ENCODE measurements at places on chromosomes 2 and 18.

DNA sequence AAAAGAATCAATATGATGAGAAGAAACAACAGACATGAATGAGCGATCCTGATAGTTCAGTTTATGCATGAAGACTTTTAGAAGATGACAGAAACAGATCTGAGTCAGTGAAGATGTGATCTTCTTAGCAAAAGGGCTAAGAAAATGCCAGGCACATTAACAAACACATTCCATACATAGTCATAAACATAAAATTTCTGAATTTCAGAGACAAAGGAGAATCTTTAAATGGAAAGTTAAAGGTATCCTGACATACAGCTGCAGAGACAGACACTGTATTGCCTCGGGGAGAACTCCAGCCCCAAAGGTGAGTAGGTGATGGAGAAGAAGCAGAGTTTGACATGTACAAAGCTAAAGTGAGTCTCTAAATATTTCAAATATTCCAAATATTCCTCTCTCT, 40.6 kb upstream of the FN1 start:
- DNase-seq, result no peak

DNA sequence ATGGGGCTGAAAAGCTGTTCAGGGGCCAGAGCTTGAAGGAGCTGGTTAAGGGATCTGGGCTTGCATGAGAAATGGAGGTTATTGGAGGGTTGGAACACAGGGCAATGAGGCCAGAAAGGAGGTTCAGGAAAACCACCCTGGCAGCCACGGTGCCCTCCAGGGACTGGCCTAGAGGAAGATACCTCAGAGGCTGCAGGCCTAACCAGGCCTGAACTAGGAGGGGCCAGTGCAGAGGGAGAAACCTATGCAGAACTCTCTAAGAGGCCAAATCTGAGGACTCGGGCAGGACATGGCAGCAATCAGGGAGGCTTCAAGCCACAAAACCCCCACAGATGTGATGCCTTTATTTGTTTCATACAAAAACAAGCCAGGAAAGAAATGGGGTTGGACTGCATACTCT, 66.8 kb downstream of the BIN1 start:
- no peak for DNase-seq

DNA sequence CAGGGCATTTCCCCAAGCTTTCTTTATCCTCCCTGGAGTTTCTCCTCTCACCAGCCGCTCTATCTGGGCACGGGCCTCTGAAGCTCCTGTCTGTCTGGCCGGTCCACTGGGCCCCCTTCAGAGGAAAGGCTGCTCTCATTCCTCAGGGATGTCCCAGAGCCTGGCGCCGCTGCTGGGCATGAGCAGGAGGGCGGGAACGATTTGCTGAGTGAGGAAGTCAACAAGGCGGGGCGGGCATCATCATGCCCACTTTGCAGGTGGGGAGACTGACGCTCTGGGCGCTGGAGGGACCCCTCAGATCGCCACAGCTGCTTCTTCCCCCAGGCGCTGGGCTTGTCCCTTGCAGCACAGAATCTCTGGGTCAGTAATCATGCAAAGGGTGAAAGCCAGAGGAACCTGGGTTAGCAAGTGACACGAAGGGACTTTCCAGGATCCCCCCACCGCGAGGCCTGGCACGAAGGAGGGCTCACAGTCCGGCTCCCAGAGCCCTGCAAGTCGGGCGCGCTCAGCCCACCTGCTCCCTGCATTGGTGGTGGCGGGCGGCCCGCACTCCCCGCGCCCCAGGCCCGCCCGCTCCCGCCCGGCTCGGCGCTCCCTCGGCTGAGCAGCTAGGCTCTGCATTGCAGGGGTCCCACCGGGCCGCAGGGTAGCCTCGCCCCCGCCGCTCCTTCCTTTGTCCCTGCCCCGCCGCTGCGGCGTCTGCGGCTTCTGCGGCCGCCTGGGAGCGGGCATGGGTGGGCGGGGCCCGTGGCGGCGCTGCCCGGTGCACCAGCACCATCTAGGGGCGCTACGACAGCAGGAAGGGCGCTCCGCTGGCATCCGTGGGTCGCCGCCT, 157.8 kb downstream of the CYRIA start:
- DNase-seq, result peak; percentile 3

- peak; percentile 66 for DNase-seq
Observed at GRCh38 chr18:62637807-62638687, 77.3 kb upstream of the PHLPP1 start.

GRCh38 chr18:25097057-25097456, 254.9 kb downstream of the ZNF521 start:
- DNase-seq, result no peak

- no peak for DNase-seq
Observed at GRCh38 chr18:45667056-45667736, 51.9 kb downstream of the SLC14A2 start.
